SK-N-MC (cell line): ENCODE measurements at places on chromosomes 12 and 14.

DNA sequence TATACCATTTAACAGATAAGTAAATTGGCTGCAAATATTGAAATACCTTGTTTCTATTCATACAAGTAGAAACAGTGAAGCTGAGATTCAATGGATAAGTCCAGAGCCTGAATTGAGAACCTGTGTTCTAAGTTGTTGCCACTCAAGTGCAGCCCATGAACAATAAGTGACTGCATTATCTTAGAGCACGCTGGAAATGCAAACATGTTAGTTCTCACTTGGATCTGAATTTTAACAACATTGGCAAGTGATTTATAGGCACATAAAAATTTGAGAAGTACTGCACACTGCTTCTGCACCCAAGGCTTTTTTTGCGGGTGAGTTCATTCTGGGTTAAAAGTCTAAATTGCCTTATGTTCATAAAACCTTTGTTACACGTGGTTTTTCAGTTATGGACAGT lies 484.3 kb downstream of the NAV3 start:
- no peak for DNase-seq

GRCh38 chr12:14784471-14784870 lies 18.8 kb downstream of the WBP11 start:
- DNase-seq = no peak

DNA sequence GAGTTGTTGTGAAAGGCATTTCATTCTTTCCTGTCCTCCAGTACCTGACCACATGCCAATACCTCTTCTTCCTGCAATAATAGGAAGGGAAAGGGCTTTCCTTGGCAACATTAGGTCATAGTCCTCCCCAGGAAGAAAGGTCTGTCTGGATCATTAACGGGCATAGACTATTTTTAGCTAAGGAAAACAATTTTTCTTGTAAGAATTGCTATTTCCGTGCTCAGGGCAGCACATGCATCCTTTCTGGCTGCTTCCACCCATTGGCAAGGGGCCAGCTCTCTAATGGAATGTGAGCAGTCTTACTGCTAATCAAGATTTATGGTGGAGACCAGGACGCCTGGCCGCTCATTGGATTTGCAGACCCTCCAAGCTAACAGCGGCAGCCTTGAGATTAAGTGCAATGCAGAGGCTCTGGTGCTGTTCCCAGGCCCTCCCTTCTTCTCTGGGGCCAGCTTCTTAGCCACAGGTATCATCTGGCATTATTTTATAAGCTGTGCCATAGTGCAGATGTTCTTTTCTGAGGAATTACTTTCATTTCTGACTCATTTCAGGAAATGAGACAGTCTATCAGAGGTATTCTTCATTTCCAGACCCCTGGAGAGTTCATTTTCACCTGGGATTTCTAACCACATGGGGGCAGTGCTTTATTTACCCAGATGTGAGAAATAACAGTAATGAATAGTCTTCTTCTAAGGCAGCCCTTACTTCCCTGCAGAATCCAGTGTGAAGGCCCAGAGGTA lies 52.9 kb downstream of the ANO6 start:
- DNase-seq = no peak

- no peak for DNase-seq
These were observed 162.7 kb downstream of the BTG1 start for GRCh38 chr12:91982946-91983345.

- DNase-seq = no peak
These were observed 424.4 kb upstream of the LMO3 start for GRCh38 chr12:17030338-17030737.

DNA sequence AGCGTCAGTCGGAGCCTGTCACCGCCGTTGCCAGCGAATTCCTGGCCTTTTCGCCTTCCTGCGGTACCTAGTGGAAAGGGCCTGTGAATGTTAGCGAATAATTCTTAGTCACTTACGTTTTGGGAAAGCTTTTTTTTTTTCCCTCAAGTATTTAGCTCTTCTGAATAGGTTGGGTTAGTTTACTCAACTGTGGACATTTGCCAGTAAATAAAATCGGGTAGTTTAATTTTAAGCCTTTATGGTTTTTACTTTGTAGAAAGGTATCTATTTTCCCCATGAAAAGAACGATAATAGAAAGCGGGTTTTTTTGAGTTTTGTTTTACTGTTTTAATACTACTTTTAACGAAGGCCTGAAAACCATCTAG lies 1.7 kb downstream of the YY1 start:
- no peak for DNase-seq

DNA sequence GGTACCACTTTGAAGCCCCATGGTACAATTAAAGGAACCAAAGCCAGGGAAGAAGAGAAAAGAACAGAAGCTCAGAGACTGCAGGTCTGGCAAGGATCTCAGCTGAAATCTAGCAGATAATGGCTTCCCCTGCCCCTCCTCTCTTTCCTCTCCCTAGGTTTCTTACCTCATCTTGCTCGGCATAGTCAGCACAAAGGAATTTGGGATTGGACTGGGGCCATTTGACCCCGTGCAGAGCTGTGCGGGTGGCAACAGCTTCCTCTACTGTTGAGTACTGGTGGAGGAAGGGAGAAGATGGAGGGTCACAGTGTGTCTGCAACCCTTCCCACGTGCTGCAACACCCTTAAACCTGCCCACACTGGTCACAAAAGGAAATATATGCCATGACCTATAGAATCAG lies 4.7 kb upstream of the CDH24 start:
- no peak for DNase-seq

DNA sequence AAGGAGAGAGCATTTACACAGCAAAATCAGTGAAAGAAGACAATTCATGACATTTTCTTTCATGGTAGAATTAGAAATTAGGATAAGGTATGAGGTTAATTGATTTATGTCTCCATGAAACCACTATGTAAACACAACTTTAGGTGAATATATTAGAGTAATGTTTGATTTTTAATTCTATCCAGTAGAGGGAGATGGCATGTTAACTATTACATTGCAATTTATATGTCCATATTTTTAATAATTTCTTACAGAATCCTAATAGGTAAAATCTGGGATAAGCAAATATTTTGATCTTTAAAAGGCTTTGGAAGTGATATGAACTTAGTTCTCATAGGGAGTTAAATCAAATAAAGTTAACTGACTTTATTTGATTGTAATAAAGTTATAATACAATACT lies 373.4 kb upstream of the PDE3A start:
- DNase-seq = no peak

GRCh38 chr12:49825360-49825970 lies 2.7 kb downstream of the NCKAP5L start:
- DNase-seq = no peak

DNA sequence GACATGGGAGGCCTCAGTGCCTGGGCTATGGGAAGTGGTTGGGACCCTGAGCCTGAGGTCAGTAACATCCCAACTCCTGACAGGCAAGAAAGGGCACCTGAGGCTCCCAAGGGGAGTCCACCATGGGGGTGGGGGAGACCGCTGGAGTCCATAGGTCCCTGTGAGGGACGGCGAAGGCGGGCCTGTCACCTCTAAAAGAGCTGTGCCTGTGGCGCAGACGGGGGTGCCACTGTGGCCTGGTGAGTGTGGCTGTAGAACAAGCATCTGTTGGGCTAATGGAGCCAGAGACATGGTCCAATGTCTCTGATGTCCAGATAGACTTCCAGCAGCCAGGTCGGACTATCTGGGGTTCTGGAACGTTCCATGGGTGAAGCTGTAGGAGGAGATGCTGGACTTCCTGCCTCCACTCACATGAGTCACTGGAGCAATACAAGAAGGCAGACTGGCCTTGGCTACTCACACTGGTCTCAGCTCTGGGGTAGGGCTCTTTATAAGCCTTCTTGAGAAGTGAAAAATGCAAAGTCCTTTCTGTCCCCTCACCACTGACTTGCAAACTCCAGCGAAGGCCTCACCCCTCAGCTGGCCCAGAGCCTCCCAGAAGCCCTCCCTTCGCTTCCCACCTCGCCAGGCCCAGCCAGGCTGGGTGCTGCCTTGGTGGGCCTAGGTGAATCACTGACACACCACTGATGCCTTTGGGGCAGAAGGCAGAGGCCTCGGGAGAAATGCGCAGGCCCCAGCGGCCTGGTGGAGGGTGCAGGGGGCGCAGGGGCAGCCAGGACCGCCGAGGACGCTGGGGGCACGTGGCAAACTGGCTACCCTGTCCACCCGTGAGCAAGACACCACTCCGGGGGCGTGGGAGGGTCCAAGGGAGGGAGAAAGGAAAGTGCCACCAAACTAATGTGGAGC lies 1.1 kb upstream of the TRAF3 start:
- DNase-seq = no peak

GRCh38 chr12:113056381-113056630 lies 224 bp upstream of the DTX1 start:
- DNase-seq = no peak

GRCh38 chr12:1350055-1350933 lies 244.1 kb downstream of the FBXL14 start:
- DNase-seq = no peak

DNA sequence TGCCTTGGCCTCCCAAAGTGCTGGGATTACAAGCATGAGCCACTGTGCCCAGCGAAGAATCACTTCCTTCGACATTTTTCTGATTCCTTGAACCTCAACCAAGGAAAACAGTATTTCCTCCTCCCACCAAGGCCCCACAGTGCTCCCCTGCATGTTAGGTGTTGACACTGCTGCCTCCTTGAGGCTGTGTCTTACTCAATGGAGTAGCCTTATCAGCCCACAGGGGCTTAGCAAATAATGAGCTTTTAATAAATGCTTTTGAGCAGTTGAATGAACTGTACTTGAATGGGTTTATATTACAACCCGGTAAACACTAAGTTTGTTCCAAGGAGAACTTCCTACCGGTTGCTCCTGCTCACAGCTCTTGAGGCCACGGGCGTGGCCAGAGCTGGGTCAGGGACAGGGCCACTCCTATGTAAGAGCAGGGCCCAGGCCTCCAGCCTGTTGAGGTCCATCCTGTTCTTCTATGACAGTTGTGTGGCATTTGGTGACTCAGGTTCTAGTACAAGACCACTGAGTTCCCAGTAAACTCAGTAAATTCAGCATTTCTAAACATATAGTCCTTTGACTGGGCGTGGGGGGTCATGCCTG lies 36.8 kb upstream of the TUBA1A start:
- DNase-seq = no peak

GRCh38 chr14:95699412-95699811 lies 13.2 kb downstream of the TCL1B start:
- no peak for DNase-seq

DNA sequence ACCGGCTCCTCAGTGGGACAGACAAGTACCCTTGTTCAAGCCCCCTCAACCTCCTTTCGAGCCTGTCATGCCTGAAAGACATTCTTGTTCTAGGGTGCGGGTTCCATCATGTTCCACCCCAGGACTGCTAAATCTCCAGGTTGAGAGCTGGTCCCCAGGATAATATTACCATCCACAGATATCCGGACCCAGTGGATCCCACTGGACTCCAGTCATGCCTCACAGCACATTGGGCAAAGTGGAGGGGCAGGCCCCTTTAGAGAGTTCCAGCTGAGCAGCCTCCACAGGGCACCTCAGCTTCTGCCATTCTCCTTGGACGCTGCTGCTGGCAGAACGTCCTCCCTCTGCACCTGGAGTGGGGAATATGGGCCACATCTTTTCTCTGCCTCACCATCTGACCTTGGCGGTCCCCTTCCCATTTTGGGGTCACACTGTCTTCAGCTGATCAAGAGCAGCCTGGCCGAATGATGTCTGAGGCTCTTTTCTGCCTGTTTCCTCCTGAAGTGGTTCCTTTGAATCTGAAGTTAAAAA lies 137.4 kb downstream of the BCL11B start:
- no peak for DNase-seq
